ENCODE measurements at places on chromosomes 2 and 18.
A peak's percentile ranks its signal among the peaks of the same experiment; 100 is the strongest.

- DNase-seq: no peak
Measured at GRCh38 chr2:199727306-199727705, 123.7 kb downstream of the FTCDNL1 start.

DNA sequence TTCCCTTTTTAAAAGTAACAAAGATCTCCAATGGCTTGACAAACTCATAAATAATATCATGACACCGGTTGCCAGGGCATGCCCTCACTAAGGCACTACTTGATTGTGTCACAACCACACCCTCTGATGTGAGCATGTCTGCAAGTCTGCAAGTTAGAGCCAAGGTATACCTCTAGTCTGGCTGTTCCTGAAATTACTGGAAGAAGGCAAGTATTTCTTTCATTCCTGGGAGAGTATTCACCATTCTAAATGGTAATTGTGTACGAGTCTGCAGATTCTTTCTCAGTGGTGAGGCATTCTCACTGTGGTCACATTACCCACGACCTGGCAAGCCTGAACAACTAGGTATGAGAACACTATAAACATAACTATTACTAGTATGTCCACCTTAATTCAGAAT is 25.7 kb upstream of the RNU4ATAC start:
- DNase-seq: no peak

GRCh38 chr2:3073041-3073595 is 304.5 kb downstream of the EIPR1 start:
- no peak for DNase-seq

DNA sequence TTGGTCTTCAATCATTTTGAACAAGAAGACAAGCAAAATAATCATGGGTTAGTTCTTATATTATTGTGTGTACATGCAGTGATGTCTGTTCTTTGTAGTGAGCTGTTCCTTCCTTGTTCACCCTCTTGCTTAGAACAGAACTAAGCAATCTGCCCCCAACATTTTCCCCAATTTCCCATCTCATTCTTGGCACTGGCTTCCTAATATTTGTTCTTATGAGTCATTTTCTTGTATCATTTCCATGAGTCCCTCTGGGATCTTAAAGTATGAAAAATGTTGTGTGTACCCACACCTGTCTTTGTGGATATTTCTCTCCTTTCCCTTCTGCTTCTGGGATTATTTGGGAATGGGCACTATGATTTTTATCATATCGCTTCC is 3.5 kb upstream of the IL1B start:
- no peak for DNase-seq

- DNase-seq: no peak
Measured at GRCh38 chr2:44813658-44814057, 127.8 kb upstream of the SIX3 start.

GRCh38 chr2:236793023-236794011 is 223.7 kb downstream of the ACKR3 start:
- no peak for DNase-seq

DNA sequence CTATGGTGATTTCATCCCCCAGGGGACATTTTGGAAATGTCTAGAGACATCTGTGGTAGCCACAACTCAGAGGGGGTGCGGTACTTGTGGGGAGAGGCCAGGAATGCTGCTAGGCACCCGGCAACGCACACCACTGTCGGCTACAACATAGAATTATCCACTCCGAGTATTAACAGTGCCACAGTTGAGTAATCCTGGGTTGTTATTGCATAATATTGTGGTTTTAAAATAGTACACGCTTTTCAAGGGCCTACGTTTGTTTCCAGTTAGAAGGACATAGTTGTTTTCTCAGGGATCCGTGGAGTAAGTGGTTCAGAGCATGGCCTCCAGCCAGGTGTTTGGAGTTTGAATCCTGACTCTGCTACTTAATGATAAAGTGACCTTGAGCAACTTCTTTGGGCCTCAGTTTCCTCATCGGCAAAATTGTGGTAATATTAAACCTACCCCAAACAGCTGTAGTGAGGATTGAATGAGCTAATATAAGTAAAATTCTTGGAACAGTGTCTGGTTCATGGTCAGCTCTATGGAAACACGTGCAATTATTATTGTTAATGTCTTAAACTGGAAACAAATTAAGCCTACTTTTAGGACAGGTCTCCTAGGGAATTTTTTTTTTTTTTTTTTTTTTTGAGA is 24.5 kb downstream of the CYP27A1 start:
- DNase-seq: peak; percentile 47

DNA sequence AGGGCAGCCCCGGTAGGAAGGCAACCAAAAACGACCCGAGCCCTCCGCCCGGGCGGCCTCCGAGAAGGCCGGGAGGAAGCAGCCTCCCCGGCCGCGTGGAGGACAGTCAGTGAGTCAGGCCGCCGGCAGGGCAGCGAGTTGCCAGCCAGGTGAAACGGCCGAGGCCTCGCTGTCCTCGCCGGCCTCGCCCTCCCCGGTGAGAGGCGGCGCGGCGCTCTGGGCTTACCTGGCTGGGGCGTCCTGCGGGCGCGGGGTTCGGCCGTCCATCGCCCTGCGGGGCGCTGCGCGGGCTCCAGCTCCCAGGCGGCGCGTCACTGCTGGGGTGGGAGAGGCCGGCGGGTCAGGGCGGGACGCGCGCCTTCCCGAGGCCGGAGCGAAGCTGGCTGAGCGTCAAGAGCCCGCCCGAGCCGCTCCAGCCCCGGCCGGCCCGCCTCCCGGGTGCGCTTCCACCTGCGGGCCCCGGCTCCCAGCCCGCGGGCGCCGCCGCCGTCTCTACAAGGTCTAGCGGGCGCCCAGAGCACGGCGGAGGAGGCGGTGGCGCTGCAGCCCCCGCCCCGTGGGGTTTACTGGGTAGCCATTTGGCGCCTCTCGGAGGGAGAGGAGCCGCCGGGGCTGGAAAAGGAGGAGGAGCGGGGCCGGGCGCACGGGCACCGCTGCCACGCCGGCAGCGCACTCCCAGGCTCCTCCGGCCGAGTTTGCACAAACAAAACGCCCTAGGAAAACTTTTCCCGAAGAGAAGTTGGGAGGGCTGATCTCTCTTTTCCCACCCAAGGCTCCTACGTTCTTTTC is 499 bp downstream of the COBLL1 start:
- DNase-seq: peak; percentile 28

DNA sequence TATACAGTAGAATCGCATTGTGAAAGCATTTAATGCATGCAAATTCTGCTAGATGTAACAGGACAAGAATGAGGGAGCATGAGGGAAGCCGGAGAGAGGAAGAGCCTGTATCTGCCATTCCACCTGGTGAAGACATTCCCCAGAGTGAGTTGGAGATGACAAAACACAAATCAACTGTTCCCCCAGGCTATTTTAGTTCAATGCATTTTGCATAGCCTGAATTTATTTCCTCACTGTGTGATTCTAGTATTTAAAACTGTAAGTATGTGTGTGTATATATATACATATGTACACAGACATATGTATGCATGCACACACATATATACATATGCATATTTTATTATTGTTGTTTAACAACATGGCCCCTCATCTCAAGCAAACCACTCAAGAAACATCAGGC is 54.7 kb downstream of the CCDC68 start:
- DNase-seq: no peak

DNA sequence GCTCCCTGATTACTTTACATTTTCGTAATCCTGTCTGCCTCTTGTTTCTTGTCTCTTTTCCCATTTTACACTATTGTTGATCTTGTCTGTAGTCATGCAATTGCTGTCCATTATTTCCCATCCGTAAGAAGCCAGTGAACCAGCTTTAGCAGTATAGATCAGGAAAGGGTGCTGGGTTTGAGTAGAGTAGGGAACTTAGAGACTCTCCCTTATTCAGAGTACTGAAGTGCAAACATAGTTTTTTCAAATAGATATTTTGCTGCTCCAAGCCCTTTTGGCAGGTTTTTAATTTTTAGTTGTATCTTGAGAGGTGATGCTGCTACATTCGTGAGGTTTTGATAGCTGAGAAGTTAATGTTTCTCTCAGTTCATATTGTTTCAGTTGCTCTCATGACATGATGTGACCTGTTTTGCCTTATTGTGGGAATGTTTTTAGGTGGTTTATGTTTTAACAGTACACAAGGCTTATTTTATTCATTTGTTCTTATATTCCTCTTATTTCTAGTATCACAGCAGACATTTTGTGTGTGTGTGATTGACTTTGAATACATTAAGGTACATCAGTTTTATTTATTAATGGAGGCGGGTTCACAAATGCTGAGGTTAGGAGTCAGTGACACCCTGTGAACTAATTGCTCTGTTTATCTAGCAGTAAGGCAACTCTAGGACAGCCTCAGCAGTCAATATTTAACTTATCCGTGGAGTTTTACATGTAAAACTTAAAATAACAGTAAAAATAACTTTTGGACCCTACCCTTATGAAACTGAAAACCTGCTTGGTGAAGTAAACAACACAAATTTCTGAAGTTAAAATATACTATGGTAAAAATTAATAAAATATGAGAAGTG is 118.4 kb downstream of the ZNF407 start:
- DNase-seq: no peak

- DNase-seq: no peak
Measured at GRCh38 chr18:36729197-36729596, 99.6 kb downstream of the TPGS2 start.

GRCh38 chr2:75592888-75593287 is 32.1 kb upstream of the EVA1A start:
- DNase-seq: no peak

DNA sequence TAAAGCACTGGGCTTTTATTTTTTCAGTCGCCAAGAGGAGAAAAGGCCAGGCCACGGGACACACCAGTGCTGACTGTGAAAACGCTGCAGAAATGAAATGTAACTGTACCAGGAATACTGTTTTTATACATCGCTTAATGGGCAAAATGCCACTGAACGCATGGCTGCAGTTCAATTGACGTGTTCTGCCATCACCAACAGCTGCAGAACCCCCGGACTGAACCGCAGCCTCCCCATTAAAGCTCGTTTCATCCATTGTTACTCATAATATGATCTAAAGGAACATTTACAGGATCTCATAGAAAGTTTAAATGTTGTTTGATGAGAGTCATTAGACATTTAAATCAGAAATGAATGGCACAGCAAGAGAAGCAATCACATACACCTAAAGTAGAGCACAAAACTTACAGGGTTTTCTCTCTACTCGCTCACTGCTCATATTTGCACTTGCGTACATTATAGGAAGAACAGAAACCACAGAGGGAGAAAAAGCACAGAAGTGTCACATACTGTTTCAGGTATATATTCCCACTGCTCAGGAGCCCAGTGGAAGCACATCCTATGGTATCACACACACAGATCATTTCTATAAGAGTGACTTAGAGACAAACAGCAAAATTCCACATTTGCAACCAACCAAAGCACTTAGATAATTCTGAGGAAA is 35.3 kb downstream of the TCF4 start:
- no peak for DNase-seq

DNA sequence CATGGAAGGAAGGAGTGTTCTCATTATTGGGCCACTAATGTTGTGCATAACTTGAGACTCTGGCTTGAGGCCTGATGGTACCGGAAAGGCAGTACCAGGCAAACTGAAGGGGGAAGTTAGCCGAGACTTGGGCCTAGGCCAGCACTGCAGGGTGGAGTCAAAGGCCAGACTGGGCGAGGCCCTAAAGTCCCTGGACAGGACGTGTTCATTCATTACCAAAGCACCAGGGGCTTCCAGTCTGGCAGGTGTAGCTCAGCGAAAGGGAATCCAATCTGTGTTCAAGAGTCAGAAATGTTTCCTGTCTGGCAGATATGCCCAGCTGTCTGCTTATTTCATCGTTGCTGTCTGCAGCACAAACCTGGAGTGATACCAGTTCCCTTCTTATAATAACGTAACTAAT is 4.7 kb upstream of the ITSN2 start:
- DNase-seq: peak; percentile 63
